ENCODE measurements at places on chromosomes 6 and 20.

GRCh38 chr6:42805297-42805861, 23.5 kb downstream of the BICRAL start:
- no peak for DNase-seq

GRCh38 chr6:39378175-39378959, 55.9 kb upstream of the KCNK16 start:
- no peak for DNase-seq

DNA sequence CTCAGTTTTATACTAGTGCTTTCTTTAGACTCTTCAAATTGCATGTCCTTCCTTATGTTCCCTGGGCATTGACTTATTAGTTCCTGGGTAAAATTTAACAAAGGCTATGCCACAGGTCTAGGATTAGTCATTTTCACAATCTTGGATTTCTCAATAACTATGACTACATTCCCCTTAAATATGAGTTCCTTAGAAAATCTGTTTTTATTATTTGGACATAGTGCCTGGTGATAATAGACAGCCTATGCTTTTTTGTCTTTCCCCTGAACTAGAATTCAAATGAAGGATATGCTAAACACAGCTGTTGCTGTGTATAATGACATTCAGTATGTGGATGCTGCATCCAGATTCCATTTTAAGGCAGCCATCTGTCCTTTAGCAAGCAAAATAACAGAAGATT, 1252.8 kb upstream of the GJE1 start:
- no peak for DNase-seq

DNA sequence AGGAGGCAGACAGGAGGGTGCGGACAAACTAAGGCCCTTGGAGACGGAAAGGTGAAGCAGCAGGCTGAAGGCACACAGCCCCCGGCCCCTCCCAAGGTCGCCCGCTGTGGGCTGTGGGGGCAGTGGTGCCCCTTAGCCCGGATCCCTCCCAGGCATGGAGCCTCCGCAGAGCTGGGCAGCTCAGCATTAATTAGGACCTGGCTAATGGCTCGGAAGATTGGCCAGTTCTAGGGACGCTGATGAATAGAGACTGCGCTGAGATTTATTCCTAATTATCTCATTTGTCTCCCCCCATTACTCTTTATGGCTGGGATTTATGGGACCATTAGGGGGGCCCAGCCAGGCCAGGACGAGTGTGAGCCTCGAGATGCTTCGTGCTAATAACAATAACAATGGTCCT, 20.4 kb downstream of the MDFI start:
- no peak for DNase-seq

DNA sequence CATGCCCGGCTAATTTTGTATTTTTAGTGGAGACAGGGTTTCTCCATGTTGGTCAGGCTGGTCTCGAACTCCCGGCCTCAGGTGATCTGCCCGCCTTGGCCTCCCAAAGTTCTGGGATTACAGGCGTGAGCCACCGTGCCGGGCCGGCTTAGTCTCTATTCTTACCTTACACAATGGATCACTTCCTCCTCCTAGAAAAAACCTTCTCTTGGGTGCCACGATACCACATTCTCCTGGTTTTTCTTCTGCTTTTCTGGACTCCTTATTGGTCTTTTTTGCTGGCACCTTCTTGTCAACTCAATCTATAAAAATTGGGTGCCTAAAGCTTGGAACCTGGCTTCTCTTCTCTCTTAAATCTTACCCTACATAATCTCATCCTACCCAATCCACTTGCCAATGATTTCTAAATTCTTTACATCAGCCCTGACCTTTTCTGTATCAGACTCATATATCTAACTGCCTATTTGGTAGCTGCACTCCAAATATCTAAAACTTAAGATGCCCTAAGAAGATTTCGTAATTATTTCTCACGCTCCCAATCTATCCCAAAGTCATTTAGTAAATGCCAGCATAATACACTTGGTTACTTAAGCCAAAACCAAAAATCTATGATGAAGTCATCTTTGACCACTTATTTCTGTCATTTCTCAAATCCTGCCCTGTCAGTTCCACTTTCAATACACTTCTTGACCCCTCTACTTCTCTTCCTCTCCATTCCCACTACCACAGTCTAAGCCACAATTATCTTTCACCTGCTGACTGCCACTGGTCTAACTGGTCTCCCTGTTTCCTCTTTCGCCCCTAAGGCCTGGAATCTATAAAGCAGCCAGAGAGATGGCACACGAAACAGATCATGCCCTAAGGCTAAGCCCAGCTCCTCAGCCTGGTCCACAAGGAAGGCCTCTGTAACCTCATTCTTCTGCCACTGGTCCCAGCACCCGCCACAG, 43.2 kb downstream of the ELMO2 start:
- DNase-seq, result no peak

DNA sequence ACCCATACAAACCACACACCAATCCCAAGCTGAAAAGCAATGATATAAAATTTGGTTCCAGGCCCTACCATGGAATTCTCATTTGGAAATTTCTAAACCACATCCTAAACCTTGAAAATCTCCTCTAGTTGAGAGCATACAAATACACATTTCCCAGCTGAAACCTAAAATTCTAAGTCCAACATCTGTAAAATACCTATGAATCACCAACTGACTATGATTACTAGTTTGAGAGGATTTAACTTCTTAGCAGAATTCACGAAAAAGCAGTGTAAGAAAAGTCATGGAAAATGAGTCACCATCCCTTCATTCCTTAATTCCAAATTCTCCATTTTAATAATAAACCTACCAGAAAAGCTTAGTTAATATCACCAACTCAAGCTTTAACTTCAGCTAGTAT, 15.4 kb downstream of the RANBP9 start:
- DNase-seq, result no peak

DNA sequence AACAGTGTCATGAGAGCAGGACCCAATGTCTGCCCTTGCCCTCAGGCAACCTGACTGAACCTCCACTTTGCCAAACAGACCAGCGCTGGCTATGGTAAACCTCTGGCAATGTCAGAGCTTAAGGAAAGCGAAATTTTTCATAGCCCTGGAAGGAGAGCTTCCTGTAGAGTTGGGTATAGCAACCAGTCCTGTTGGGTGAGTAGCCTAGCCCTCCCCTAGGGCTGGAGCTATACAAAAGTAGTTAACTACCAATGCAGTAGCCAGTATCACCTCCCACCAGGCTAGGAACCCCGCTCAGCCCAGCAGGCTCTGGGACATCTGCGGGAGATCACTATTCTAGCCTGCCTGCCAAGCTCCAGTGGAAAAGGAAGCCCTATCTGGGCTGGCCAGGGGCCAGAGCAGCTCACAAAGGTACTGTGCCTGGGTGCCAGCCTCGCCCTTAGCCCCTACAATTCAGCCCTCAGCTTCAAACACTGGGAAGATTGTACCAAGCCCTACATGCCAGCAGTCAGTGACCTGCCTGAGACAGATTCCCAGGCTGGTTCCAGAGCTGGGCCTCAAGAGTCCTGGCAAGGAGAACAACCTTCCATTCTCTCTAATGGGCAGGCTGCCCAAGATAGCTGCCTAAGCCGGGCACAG, 7.9 kb downstream of the WFDC3 start:
- DNase-seq, result no peak

GRCh38 chr20:5077761-5078387, 41.9 kb downstream of the PCNA start:
- DNase-seq, result no peak

DNA sequence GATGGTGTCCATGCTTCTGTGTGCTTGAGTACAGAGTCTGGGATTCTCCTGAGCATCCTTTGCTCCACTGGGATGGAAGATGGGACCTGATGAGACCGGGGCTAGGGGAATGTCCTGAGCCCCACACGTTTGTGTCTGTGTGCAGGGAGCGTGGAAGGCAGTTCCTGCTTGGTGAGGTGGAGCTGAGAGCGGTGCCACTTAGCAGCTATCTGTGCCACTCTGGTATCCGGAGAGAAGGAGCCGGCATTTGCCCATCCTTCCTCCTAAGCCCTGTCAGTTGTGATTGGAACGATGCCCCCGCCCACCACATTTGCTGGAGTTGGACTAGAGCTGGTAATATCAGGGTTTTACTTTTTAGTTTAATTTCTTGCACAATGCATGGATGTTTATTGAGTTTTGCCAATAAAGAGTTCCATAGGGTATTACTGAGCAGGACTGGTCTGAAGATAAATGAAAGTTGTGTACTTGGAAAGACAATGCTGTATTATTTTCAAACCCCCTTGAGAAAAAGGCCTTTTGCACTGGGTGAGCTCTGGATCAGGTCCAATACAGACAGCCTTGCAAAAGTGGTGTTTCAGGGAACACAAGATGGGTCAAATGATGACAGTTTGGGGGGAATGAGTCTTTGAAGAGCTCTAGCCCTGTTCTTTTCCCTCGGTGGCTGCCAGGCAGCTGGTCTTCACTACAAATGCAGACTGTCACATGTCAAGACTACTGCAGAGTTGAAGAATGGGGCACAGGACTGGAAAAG, 130.8 kb downstream of the SYCP2 start:
- no peak for DNase-seq

DNA sequence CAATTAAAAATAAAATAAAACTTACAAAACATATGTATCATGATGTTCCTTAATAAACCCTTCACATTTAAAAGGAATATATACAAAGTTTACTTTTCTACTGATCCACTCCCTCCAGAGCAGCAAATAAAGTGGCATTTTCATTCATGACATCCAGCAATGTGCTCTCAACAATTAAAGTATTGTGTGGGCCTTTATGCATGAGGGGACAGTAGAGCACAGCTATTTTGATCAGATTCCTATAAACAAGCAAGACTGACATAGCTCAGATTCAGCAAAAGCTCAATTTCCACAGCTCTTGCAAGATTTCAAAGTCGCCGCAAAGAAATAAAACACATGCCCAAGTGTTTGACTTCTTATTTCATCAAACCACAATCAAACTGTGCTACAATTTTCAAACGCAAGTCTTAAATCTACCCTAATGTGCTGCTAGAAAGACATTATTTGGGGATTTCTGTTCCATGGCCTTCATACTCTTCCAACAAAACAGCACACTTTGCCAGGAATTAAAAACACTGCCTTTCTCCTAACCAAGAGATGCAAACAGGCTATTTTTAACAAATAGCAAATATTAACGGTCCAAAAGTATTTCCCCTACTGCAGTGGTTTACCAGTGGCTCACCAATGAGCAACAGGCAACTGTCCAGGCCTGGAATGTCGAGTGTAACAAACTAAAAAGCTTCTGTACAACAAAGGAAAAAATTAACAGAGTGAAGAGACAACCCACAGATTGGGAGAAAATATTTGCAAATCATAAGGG, 52.3 kb downstream of the MBOAT1 start:
- DNase-seq, result no peak

DNA sequence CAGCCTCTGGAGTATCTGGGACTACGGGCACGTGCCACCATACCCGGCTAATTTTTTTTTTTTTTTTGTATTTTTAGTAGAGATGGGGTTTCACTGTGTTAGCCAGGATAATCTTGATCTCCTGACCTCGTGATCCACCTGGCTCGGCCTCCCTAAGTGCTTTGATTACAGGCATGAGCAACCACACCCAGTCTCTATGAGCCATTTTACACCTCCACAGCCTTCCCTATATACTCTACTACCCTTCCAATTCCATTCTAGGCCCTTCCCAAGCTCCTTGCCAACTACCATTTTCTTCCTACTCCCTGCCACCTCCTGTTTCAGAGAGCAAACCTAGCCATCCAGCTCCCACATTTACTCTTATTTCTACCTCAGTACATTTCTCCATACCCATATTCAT, 7.7 kb upstream of the HLA-DMA start:
- DNase-seq, result no peak

- DNase-seq, result no peak
Measured at GRCh38 chr20:10925767-10926166, 252.0 kb upstream of the JAG1 start.

DNA sequence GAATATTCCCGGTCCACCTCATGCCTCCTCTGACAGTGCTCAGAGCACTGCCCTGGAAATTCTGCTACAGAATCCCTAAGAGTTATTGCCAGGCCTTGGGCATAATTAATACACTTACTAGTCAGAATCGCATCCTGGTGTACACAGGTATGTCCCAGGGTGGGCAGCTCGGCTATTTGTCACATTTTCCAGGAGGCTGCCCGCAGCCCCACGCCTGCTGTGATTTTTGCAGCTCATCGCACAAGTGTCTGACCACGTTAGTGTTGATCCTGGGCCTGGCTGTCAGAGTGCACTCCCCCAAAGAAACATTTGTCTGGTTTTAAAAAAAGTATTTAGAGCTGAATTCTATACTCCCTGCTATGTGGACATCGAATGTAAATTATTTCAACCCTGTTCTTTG, 105.4 kb downstream of the CD83 start:
- DNase-seq, result no peak

GRCh38 chr6:29537714-29538403, 21.7 kb downstream of the UBD start:
- DNase-seq, result no peak

DNA sequence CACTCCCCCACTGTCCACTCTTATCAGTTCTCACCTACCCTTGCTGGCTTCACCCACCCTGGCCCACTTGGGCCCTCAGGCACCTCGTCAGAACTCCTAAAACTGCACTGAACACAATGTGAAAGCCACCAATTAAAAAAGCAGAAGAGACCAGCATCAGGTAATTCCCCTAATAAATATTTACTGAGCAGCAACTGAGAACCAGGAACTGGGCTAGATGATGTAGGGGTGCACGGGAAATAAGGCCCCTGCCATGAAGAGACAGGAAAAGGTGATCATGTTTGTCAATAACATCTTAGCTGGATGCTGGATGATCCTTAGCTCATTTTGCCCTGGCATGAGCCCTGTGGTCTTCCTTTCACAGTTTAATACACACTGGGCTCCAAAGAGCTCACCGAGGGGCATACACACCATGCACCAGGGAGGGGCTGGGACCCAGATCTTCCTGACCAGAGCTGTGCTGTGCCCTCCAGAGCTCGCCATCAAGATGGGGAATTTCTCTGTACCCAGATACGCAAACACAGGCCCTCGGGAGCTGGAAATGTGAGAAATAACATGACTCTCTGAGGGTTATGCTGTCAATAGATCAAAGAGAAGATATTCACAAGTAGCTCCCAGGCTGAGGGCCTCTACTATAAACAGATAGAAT, 113.6 kb upstream of the SLC22A16 start:
- DNase-seq, result no peak

DNA sequence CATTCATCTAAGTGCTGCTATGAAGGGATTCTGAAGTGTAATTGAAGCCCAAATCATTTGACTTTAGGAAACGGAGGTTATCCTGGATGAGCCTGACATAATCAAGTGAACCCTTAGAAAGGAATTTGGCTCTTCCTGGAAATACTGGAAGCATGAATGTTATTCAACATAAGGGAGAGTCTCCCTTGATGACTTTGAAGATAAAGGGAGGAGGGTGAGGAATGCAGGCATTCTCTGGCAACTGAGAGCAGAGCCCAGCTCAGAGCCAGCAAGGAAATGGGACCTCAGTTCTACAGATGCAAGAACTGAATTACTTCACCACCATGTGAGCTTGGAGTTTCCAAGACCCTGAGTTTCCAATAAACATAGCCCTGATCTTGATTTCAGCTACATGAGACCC, 168.2 kb downstream of the DLL1 start:
- no peak for DNase-seq

All from stimulated activated naive CD8-positive, alpha-beta T cell treated with anti-CD3 and anti-CD28 coated beads, Interleukin-15, amount 100 ng/mL, for 72 hours (primary cell).